Activated CD8-positive, alpha-beta memory T cell treated with anti-CD3 and anti-CD28 coated beads, Interleukin-2, amount 10 ng/mL, durations not matched to agents 7 days and 5 days (primary cell): ENCODE measurements at places on chromosomes 7 and 10. TPM values are rescaled to one million over a fixed set of nuclear protein-coding genes. Genes with fewer than 3 reads are reported as not detected.

The PALD1 gene
- 0.26 TPM for total RNA-seq

GRCh38 chr10:4316161-4316810 is 509.7 kb upstream of the AKR1E2 start:
- H3K4me1 ChIP-seq, result no peaks in the 10 kb centered on the region
- no peak for DNase-seq
- no peaks in the 10 kb centered on the region for H3K27me3 ChIP-seq
- H3K4me3 ChIP-seq, result no peak overlapping the region

- H3K36me3 ChIP-seq, result peaks cover 48% of the 10 kb centered on the region
- peaks cover 48% of the 10 kb centered on the region for H3K4me1 ChIP-seq
- H3K27ac ChIP-seq, result peak overlapping the region; percentile 71
- H3K27me3 ChIP-seq, result no peaks in the 10 kb centered on the region
These were observed 27.8 kb downstream of the STN1 start for GRCh38 chr10:103890194-103890658.

GRCh38 chr10:44995914-44996669 is 4.6 kb upstream of the ZNF22 start:
- H3K27ac ChIP-seq, result peak overlapping the region; percentile 59
- no peak for DNase-seq
- peaks cover 1% of the 10 kb centered on the region for H3K36me3 ChIP-seq
- H3K4me1 ChIP-seq, result peaks cover 43% of the 10 kb centered on the region
- H3K27me3 ChIP-seq, result no peaks in the 10 kb centered on the region
- H3K4me3 ChIP-seq, result no peak overlapping the region

DNA sequence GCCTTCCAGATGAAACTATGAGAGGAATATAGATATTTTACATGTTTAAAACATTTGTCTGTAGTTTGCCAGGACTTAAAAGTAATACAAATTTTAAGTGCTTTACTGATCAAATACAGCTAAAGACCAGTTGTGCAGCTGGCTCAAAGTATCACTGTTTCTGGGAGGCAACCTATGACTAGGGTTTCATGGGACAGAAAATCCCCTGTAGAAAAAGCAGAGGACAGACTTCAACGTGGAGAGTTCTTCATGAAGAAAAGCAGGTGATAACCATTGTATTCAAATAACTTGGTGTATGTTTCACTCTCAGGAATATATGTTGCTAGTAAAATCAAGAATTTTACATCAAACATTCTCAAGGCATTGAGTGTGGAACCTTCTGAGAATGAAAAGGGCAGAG is 40.9 kb downstream of the PTER start:
- no peaks in the 10 kb centered on the region for H3K27me3 ChIP-seq
- no peak for DNase-seq
- H3K4me3 ChIP-seq, result no peak overlapping the region
- no peak overlapping the region for H3K27ac ChIP-seq

The SLC26A3 gene
- not detected for total RNA-seq

- peaks cover 35% of the 10 kb centered on the region for H3K27me3 ChIP-seq
- no peak overlapping the region for H3K27ac ChIP-seq
- peaks cover 1% of the 10 kb centered on the region for H3K36me3 ChIP-seq
- H3K4me1 ChIP-seq, result no peaks in the 10 kb centered on the region
- no peak overlapping the region for H3K4me3 ChIP-seq
- no peak for DNase-seq
These were observed 17.8 kb upstream of the ERCC6 start for GRCh38 chr10:49556723-49557122.

The ATP6V0A4 gene
- total RNA-seq, result not detected

DNA sequence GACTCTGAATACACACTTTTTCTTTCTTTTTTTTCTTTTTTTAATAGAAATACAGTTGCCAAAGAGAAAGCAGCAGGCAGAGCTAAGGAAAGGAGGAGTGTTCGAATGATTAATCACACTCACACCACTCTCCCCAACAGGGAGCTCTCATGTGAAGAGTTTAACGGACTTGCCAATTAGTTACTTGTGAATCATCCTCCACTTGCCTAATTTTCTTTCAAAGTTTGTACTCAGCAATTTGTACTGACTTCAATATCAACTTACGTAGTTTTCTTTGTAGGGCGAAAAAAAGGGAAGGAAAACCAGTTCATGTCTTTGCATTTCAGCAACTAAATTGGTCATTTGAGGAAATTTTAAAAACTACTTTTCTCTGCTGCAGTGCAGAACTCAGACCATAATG is 109.2 kb downstream of the PIP4K2A start:
- H3K36me3 ChIP-seq, result peaks cover 49% of the 10 kb centered on the region
- peak overlapping the region; percentile 25 for H3K4me3 ChIP-seq
- no peak for DNase-seq
- peaks cover 83% of the 10 kb centered on the region for H3K4me1 ChIP-seq

The DPYSL4 gene
- total RNA-seq, result 1.5 TPM

DNA sequence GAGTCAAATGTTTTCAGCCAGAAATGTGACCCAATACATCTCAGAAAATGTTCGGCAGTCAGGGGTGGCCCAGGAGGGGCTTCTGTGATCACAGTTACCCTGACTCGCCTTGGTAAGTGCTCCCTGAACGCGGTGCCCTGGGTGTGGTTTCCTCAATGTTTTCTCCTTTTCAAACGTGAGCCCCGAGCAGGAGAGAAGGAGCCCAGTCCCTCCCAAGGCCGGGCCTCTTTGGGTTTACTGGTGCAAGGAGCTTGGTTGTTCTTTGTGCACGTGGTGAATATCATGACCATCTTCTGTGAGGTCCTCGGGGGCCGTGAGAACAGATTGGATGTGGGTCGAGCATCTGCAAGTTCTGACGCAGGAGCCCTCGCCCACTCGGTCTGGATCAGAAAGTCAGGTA is 55.8 kb upstream of the VIPR2 start:
- H3K27ac ChIP-seq, result no peak overlapping the region
- peaks cover 23% of the 10 kb centered on the region for H3K4me1 ChIP-seq
- no peak for DNase-seq
- no peak overlapping the region for H3K4me3 ChIP-seq

- DNase-seq, result no peak
- no peak overlapping the region for H3K4me3 ChIP-seq
- no peaks in the 10 kb centered on the region for H3K27me3 ChIP-seq
- no peaks in the 10 kb centered on the region for H3K36me3 ChIP-seq
- no peak overlapping the region for H3K27ac ChIP-seq
- no peaks in the 10 kb centered on the region for H3K4me1 ChIP-seq
These were observed 304.9 kb downstream of the SUGCT start for GRCh38 chr7:40439686-40440085.

- no peaks in the 10 kb centered on the region for H3K36me3 ChIP-seq
- no peak overlapping the region for H3K27ac ChIP-seq
- H3K4me1 ChIP-seq, result no peaks in the 10 kb centered on the region
- DNase-seq, result peak; percentile 19
- H3K27me3 ChIP-seq, result peaks cover 3% of the 10 kb centered on the region
These were observed 154.9 kb downstream of the EGFR start for GRCh38 chr7:55173671-55174070.

- peaks cover 60% of the 10 kb centered on the region for H3K4me1 ChIP-seq
- peak overlapping the region; percentile 92 for H3K27ac ChIP-seq
- H3K36me3 ChIP-seq, result peaks cover 9% of the 10 kb centered on the region
These were observed 63.1 kb downstream of the ZNRF2 start for GRCh38 chr7:30347226-30348082.

- H3K4me3 ChIP-seq, result no peak overlapping the region
- H3K27ac ChIP-seq, result no peak overlapping the region
- no peak for DNase-seq
- no peaks in the 10 kb centered on the region for H3K4me1 ChIP-seq
These were observed 203.2 kb upstream of the LRGUK start for GRCh38 chr7:133923974-133924373.

GRCh38 chr10:29328983-29329382 is 40.1 kb downstream of the LYZL1 start:
- H3K36me3 ChIP-seq, result no peaks in the 10 kb centered on the region
- H3K4me3 ChIP-seq, result no peak overlapping the region
- no peaks in the 10 kb centered on the region for H3K4me1 ChIP-seq
- H3K27me3 ChIP-seq, result peaks cover 8% of the 10 kb centered on the region
- no peak for DNase-seq

DNA sequence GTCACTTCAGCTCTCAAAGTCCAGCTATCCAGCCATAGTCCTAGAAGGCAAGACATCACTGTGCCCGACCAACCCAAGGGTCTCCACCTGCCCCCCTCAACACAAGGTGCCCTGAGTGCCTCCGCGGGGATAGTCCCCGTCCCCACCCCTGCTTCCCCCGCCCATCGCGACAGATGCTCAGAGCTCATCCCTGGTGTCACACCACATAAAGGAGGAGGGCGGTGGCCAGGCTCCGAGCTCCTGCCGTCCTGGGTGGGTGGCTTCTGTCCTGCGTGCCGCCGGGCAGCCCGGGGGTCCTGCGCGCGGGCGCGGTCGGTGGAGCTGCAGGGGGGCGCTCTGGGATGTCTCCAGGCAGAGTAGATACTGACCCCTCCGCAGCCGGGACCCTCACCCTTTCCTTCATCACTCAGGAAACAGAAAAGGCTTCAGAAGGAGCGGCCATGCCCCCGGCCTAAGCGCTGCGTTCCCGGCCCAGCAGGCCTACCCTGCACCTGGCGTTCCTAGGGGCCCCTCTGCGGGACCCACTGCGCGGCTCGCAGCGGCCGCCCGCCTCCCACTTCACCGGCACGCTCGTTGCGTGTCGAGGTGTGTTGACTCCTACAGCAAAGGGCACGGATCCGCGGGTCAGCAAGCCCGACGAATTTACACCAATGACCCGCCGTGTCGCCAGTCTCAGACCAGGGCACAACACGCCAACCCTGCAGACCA is 53.4 kb downstream of the ALOX5 start:
- peaks cover 49% of the 10 kb centered on the region for H3K4me1 ChIP-seq
- no peak overlapping the region for H3K4me3 ChIP-seq
- H3K36me3 ChIP-seq, result peaks cover 5% of the 10 kb centered on the region

The MRLN gene
- total RNA-seq, result not detected

GRCh38 chr7:102426268-102427018 is 6.9 kb upstream of the ORAI2 start:
- peak overlapping the region; percentile 77 for H3K4me3 ChIP-seq
- peaks cover 19% of the 10 kb centered on the region for H3K36me3 ChIP-seq
- H3K27me3 ChIP-seq, result no peaks in the 10 kb centered on the region
- H3K4me1 ChIP-seq, result peaks cover 68% of the 10 kb centered on the region
- peak; percentile 88 for DNase-seq

The SH2D4B gene
- total RNA-seq, result 0.09 TPM

The AOC1 gene
- not detected for total RNA-seq

The KIFBP gene
- total RNA-seq, result 23.1 TPM

The HEPACAM2 gene
- not detected for total RNA-seq

The BHLHA15 gene
- total RNA-seq, result 0.33 TPM

DNA sequence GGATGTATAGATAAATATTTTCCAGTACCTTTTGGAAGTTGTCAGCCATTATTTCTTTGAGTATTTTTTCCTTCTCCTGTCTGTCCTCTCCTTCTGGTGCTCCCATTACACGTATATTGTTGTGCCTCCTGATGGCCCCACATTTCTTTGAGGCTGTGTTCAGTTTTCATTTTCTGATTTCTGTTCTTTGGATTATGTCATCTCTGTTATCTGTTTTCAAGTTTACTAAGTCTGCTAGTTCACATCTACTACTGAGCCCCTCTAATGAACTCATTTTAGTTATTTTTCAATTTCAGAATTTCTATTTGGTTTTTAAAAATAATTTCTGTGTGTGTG is 16.3 kb downstream of the RBM33 start:
- peaks cover 59% of the 10 kb centered on the region for H3K4me1 ChIP-seq
- H3K4me3 ChIP-seq, result peak overlapping the region; percentile 49
- DNase-seq, result no peak
- H3K27me3 ChIP-seq, result no peaks in the 10 kb centered on the region
